ENCODE measurements at places on chromosomes 7 and 10.

GRCh38 chr10:48976196-48976595 lies 36.6 kb upstream of the LRRC18 start:
- DNase-seq, result no peak

GRCh38 chr7:92909686-92910475 lies 73.5 kb upstream of the CDK6 start:
- no peak for DNase-seq

DNA sequence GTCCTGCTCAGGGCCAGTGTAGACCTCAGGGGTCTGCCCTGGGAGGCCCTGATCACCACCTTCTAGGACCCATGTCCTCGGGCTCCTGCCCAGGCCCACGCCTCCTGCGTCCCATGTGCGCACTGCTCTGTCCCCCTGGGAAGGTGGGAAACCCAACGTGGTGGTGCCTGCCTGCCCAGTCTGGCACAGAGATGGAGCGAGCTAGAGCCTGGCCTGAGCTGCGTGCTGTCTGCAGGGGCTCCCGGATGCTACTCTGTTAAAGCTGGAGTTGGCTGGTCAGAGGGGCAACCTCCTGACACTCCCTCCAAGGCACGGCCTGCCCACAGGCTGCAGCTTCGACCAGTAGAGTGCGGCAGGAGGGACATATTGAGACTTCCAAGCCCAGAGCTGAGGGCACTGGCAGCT lies 171.7 kb downstream of the DNAJB6 start:
- no peak for DNase-seq

DNA sequence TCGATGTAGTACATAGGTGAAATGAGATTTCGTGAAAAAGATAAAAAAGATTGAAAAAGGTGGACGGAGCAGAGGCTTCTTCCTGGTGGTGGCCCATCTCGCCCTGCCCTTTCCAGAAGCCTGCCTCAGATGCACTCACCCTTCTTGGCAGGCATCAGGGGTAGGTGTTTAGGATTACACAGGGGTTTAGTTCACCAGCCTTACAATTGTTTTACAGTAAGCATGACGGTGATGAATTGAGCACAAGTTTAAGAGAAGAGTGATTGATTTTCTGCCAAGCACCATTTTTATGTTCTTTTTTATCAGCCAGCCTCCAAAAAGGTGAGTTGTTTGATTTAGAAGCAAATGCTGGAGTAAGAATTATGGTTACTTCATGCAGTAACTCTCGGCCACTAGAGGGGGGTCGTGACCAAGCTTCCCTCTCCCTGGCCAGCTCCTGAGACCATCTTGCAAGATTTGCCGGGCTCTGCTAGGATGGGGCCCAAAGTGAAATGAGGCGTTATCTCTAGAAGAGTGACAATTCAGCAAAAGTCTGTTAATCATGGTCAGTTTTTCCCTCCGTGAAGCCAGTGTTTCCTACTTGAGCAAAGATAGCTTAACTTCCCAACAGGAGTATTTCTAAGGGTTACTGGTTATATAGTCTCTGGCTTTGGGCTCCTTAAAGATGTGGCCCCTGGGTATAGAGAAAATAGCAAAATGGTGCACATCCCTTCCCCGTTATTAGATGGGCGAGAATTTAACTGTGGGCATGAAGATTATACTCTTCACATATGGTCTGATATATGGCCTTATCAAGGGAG lies 228.8 kb downstream of the BMPER start:
- DNase-seq, result no peak

- DNase-seq, result no peak
Observed at GRCh38 chr7:87507446-87507845, 32.0 kb upstream of the ABCB4 start.

GRCh38 chr10:22682237-22683139 lies 31.9 kb downstream of the PIP4K2A start:
- DNase-seq, result peak; percentile 88

DNA sequence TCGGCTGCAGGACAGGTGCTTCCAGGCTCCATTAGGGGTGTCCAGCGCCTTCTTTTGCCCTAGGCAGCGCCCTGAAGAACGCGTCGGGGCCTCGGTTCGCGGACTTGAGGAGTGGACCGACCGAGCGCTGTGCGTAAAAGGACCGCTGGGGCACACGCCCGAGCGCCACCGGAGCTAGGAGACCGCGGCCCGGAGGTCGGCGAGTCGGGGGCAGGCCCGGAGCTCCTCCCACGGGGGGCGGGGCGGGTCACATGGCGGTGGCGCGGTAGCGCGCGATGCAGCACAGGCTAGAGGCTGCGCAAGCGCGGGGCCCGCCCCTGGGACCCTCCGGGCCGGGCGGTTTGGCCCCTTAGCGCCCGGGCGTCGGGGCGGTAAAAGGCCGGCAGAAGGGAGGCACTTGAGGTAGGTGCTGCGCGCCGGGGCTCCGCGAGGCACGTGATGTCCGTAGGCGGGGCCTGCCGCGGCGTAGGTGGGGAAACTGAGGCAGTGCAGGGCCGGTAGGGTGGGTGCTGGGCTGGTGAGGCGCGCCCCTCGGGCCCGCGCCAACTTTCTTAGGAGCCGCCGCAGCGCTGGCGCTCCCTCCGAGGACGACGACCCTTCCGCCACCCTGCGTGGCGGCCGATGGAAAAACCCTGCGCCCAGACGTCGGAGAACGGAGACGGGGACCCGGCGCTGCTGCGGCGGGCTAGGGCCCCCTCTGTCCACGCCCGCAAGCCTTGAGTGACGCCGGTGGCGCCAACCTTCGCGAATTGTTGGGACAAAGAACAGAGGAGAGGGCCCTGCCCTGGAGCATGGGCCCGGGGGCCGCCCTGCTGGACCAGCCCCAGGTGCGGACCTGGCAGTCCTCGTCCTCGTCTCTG lies at the start of gene PRXL2A:
PRXL2A (plus strand) TSS at position 310 of the 860 bp plus-strand sequence. CDS start 11,917 bp downstream, outside the sequence.
- DNase-seq, result peak; percentile 84

- DNase-seq, result no peak
Observed at GRCh38 chr7:149722356-149722957, 50.9 kb downstream of the ZNF467 start.

GRCh38 chr7:47400741-47401206 lies 181.1 kb downstream of the TNS3 start:
- DNase-seq, result no peak

- DNase-seq, result no peak
Observed at GRCh38 chr10:31147210-31147608, 115.5 kb upstream of the ZNF438 start.

DNA sequence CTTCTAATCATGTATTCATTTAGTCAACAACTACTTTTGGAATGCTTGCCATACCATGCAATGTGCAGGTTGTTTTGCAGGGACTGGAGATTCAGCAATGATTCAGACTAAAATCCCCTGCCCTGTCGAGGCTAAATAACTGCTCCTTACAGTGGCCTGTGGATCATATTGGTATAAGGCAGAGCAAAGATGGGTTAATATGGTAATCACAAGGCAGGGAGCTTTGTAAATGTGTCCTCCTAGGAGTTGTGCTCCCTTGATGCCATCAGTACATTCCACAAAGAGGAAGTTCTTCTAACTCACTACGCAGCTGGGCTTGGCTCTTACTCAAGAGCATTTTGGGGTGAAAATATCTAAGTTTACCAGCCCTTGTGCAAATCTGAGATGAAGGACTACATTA lies 614 bp upstream of the IFIT2 start:
- no peak for DNase-seq

DNA sequence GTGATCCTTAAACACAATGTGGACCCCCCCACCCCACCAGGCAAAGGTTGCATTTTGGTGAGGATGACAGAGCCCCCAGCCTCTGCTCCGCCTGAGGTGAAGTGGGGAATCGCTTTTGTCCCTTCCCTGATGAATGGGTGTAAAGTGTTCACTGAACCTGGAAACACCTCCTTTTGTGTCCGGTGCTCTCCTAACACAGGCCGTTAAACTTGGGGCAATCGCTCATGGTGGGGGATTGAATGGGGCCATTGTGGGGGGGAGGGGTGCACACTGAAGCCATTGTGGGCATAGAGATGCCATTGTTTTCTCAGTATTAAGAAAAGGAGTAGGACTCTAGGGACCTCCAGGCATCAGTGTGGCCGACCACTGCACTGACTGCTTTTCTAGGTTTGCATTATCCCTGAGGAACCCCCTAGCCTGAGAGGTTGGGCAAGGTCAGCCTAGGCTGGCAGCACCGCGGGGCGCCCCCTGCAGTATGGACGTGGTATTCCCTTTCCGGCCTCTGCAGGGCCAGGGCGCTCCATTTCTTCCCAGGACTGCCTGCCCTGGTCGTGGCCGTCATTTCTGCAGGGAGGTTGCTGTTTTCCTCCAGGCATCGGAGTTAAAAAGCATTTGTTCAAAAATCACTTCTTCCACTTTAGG lies 158.3 kb downstream of the TCF7L2 start:
- peak; percentile 46 for DNase-seq

DNA sequence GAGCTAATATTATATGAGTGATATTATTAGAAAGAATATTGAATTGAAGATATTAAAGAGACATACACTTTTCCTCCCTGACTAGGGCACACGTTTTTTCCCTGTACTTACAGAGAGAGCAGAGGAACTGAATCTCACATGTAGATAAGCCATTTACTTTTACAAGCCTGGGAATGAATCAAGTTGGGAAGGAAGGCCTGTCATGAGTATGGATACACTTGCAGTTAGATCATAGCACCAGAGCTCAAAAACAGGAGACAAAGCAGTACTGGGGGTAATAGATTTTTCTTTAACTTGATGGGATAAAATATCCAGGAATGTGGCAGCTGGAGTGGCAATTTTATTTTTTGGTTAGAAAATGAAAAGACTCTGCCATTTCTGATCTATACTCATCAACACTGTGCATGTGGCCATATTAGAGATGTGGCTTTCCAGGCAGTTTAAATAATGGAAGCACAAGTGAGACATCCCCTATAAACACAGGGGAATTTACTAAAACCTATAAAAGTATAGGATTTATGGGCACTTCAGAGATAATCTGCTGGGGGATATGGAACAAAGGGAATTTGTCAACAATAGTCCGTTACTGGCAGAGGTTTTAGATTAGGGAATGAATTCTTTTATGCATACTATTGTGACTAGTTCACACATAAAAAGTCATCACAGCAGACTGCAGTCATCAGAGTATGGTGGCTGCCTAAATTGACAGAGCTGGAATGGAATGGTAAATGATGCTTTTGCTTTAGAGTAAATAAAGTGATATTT lies 657.7 kb upstream of the MBL2 start:
- no peak for DNase-seq

GRCh38 chr10:3180355-3181025 lies 7.9 kb upstream of the PITRM1 start:
- no peak for DNase-seq

DNA sequence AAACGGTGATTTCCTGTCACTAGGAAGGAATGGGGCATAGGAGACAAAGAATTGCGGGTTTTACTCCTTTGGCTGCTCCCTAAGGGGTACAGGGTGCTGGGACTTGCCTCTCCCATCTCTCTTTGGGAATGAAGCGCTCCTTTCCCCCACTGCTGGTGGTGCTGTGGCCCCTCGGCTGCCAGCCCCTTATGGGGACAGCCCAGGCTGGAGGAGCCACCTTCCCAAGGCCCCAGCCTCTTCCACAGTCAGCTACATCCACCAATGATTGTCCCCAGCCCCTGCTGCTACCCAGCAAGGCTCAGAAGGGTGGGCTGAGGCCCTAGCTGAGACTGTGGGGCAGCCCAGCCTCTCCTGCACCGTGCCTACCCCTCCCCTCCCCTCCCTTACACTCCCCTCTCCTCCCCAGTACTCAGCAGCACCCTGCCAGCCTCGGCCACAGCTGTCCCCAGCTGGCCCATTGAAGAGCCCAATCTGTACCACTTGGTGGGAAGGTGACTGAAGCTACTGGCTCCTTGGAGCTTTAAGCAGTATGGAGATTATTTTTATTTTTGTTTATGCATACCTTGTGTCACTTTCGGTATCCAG lies 19.0 kb downstream of the PRKAG2 start:
- DNase-seq, result no peak

DNA sequence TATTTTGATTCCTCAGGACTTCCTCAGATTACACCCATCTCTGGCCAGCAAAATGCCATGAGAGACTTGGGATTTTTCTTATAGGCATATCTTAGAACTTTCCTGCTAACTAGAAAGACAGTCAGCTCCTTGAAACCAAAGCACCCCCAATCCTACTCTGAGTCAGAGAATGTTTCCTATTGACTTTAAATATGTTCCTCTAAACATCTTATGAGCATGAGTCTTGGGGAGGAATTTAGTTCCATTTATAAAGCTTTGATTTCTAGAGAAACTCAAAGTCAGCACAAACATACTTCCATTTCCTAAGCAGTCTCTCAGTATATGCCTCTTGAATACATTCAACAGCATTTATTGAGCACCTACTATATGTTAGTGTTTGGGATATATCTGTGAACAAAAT lies 128.5 kb downstream of the INHBA start:
- no peak for DNase-seq

DNA sequence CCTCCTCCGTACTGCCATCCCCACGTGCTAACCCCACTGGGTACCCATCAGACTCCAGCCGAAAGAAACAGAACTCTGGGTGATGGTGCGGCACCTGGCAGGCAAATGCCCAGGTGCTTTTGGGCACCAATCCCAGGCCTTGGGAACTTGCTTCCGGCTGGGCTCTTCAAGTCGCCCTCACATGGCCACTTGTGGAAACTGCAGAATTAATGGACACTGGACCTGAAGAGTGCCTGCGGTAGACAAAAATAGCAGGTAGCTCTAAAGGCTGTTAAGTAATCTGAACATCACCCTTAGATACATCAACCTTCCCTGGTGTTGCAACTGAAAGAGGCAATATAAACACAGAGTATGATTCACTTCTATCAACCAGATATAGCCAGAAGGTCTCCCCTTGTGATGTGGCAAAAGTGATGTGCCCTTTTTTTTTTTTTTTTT lies 644.4 kb downstream of the GRM8 start:
- DNase-seq, result no peak

GRCh38 chr10:30865141-30865926 lies 166.3 kb downstream of the ZNF438 start:
- no peak for DNase-seq

GRCh38 chr10:91194497-91195179 lies 25.8 kb upstream of the PCGF5 start:
- DNase-seq, result no peak

- DNase-seq, result no peak
Observed at GRCh38 chr7:103664577-103664976, 218.6 kb upstream of the SLC26A5 start.

- no peak for DNase-seq
Observed at GRCh38 chr10:126135941-126136595, 239.7 kb downstream of the FANK1 start.

DNA sequence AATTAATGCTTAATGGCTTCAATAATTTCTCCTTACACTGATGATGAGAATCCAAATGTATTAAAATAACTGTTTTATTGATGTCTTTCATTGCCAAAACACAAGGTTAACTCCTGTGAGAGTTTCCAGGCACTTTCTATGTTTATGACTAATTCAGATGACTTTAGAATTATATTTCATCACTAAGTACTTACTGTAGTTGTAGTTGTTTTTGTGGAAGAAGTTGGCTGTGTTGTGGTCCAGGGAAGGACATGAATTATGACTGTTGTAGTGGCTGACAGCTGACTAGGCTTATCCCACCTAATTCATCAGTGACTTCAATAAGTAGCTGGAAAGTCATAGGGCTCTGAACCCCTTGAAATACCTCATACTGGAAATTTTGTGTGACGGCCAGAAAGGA lies 254.8 kb downstream of the HGF start:
- no peak for DNase-seq

- no peak for DNase-seq
Observed at GRCh38 chr7:112453505-112454171, 3.4 kb downstream of the IFRD1 start.

- no peak for DNase-seq
Observed at GRCh38 chr7:143252006-143252405, 11.2 kb upstream of the GSTK1 start.

GRCh38 chr7:99831595-99831994 lies 3.8 kb downstream of the CYP3A43 start:
- DNase-seq, result no peak
